Effector CD8-positive, alpha-beta T cell (primary cell): ENCODE measurements at places on chromosomes 7 and 10.

- DNase-seq = no peak
Measured at GRCh38 chr10:78042752-78043104, 9.1 kb downstream of the RPS24 start.

DNA sequence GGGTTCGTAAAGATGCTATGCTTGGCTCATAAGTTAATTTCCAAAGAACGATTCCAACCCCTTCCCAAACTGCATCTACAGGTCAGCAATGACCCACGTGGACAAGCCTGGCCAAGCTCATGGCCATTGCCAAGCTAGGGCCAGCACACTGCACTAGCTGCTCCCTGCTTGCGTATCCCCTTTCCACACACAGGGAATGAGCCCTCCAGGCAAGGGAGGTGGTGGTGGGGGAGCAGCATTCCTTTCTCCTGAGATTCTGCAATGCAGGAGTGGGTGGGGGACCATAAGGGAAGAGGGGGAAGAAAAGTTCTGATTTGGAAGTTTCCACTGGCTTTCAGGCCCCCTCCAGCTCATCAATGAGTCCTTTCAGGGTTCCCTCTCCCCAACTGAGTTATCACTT is 56.0 kb downstream of the SH3PXD2A start:
- no peak for DNase-seq

- no peak for DNase-seq
Measured at GRCh38 chr10:3658766-3659165, 126.2 kb downstream of the KLF6 start.

- DNase-seq = no peak
Measured at GRCh38 chr10:22478555-22479334, 133.4 kb downstream of the SPAG6 start.

DNA sequence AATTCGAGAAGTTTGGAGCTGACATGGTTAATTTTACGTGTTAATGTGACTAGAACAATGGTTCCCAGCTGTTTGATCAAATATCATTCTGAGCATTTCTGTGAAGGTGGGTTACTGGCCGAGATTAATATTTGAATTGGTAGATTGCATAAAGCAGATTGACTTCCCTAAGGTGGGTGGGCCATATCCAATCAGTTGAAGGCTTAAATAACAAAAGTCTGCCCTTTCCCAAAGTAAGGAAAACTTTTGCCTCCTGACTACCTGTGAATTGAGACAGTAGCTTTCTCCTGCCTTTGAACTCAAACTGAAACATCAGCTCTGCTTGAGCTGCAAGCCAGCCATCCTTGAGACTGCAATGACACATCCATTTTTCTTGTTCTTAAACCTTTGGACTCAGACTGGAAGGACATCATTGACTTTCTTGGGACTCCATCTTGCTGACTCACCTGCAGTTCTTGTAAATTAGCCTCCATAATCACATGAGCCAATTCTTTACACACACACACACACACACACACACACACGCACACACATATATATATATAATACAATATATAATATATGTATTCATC is 63.1 kb upstream of the LRRTM3 start:
- DNase-seq = no peak

DNA sequence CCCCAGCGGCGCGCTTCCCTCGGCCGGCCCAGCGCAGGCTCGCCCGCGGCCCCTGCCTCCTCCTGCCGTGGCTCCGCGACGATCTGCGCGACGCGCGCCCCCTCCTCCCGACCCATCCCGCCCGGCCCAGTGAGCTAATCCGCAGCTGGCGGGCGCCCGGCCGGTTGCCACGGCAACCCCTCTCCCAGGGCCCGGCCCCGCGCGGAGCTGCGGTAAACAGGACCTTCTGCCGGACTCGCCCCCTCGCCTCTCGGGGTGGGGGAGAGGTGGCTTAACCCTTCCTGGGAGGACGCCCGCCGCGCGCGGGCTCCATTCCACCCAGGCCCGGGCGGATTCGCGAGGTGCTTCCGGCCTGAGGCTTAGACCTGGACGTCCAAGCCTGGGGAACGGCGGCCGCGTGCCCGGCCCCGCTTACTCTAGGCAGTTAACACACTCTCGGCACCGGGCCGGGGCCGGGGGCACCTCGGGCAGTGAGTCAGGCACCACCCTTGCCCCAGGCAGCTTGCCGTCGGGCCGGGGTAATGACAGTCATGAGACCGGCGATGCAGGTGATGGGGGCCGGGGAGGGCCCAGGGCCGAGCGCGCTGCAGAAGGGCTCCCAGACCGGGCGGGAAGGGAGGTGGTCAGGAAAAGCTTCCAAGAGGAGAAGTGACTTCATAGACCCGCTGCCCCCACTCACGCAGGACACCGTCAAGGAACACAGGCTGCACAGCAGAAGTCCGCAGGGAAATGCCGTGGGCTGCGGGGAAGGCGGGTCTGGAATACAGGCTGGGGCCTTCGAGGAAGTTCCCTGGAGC is at the start of gene DENND2A:
TSS of gene DENND2A (minus strand) at position 87 of the 797 bp plus-strand sequence. CDS start 38,416 bp downstream, outside the sequence.
- DNase-seq = no peak

DNA sequence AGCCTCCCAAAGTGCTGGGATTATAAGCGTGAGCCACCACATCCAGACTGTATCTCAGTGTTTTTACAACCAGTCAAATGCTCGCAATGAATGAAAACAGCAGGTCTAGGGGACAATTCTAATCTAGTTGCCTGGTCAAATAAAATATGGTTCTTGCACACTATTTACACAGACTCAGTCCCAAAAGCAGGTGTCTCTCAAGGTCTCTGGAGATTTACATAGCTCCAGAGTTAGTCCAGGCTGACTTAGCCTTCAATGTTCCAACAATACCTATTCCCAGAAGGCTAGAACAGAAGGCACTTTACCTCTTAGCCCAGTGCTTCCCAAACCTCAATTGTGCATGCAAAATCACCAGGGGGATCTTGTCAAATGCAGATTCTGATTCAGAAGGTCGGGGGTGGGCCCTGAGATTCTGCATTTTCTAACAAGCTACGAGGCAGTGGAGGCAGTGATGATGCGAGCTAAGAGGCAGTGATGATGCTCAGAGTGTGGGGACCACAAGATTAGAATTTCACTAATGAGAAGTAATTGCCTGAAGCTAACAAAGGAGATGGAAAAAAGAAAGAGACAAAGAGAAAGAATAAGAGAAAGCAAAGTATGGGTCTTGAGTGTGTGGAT is 6.4 kb downstream of the KIAA1549 start:
- no peak for DNase-seq

- DNase-seq = no peak
Measured at GRCh38 chr10:86282664-86283465, 83.7 kb downstream of the GRID1 start.

- DNase-seq = no peak
Measured at GRCh38 chr10:125023862-125024496, 82.1 kb downstream of the ZRANB1 start.

DNA sequence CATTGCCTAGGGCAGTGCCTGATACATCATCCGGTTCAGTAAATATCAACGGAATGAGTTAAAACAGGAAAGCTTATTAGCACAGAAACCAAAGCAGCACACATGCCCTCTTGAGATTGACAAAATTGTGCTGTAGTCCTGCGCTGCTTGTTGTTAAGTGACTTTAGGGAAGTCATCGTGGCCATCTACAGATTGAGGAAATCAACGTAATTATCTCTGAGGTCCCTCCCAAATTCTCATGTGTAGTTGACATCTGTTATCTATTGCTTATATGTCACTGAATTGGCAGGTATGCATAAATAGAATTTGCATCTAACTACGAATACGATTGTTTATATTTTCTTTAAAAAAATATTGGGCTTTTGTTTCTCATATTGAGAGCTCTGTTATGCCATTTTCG is 3.5 kb upstream of the GNB2 start:
- no peak for DNase-seq

GRCh38 chr7:117942780-117943179 is 69.5 kb upstream of the CTTNBP2 start:
- no peak for DNase-seq

- no peak for DNase-seq
Measured at GRCh38 chr10:60413306-60414012, 23.8 kb upstream of the ANK3 start.

GRCh38 chr10:65891073-65891981 is 1034.5 kb upstream of the LRRTM3 start:
- DNase-seq = no peak

DNA sequence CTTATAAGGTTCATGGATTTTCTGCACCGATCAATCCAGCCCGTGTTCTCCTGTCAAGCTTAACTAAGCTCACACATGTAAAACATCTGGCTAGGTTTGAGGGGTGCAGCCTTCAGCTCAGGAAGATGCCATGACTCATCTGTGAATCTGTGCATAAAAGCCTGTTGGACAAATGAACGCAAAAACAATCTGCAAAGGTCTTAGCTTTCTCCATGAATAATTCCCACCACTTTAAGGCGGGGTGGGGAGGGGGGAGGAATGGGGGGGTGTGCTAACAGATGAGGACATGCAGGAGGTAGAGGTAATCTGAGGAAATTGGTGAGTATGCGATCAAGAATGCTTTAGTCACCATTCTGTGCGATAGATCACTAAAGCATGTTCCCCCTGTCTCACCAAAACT is 4.8 kb downstream of the DOCK4 start:
- no peak for DNase-seq

- no peak for DNase-seq
Measured at GRCh38 chr10:116836083-116836482, 13.2 kb upstream of the ENO4 start.

- peak; percentile 32 for DNase-seq
Measured at GRCh38 chr10:5888843-5889623, 660 bp downstream of the ANKRD16 start.

- no peak for DNase-seq
Measured at GRCh38 chr7:116679500-116679899, 7.5 kb downstream of the MET start.

GRCh38 chr7:73876973-73877372 is 16.0 kb downstream of the TMEM270 start:
- DNase-seq = no peak

DNA sequence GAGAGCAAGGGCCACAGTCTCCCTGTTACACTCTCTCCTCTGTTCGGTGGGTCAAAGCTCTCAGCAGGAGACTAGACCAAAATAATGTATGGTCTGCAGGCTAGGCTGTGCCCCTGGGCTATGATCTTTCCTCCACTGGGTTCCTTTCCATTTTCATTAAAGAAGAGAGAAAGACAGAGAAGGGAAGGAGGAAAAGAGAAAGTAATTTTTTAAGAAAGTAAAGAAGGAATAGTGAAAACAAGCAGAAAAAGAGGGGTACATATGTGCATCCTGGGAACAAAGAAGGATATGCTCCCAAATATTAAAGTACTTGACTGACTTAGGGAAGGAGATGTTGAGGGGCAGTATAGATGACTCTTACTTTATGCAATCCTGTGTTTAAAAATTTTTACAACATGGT is 33.6 kb upstream of the PIK3AP1 start:
- no peak for DNase-seq

DNA sequence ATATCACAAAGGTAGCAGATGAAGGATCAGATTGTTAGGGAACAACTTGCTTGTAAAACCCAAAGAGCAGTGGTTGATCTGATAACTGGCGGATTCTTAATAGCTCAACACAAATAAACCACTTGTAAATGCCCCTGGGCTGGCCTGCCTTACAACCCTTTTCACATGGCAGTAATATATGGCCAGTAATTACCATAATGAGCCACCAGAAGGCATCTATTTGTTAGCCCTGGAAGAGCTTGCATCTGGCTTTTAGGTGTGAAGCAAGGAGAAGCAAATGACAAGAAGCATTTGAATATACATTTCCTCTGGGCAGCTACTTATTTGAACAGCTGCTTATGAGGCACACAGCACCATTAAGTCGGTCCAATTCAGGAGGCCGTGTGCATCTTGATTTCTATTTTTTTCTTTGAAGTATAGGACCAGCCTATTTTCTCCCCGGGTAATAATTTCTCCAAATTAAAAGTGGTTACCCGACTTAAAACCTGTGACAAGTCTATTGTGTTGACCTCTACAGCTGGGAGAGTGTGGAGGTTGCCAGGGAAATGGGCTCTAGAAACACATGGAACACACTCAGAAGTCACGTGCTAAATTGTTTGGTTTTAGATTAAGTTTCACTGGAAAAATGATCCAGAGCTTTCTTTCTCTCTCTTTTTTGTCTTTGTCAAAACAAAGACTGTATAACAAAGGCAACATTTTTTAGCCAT is 113.4 kb downstream of the SEM1 start:
- no peak for DNase-seq

DNA sequence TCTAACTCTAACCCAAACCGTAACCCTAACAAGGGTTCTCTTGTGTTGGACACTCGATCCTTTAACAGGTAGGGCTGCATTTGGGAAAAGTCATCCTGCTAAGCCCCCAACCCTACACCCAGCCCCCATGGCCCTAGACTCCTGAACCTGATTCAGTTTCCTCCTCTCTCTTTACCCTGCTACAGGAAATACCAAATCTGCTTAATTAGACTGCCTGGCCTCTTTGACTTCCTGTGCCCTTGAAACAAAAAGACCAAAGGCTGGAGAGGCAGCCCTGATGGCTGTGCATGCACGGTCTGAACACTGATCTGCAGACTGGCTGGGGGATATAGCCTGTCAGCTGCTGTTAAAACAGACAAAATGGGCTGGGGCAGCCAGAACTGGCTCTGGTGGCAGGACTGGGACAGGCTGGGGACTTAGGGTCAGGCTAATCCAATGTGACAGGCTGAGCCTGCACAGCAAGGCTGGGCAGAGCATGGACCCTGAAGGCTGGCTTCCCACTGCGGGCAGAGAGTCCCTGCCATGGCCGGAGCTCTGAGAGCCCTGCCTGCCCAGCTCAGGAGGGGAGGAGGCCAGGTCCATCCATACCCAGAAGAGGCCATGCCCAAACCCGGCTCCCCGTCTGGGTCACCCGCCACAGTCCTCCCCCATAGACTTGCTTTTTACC is 51.0 kb upstream of the MSMB start:
- DNase-seq = no peak

DNA sequence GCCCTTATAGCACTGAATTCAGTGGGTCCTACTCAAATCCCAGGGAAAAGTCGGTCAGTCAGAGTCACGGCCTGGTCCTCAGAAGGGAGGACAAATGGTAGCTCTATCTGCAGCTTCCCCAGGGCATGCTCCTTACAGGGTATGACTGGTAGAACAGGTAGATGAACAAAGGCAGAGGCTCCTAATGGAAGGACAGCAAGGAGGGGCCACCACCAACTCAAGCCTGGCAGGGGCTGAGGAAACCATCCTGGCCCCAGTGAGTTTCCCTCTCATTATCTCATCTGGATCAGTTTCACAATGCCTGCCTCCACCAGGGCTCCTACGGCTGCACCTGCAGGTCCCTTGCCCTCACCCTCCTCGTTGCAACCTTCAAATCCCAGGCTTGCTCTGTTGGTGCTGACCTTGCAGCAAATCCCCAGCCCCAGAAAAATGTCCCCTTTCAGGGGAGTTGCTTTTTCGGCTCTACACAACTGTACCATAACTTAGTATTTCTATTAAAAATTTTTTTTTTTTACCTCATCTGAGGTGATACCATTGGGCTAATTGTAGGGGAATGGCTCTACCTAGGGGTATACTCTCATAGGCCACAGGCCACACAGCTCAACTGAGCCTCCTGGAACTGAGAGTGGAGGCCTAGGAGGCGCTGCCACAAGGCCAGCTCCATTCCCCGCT is 2.4 kb upstream of the MYO1G start:
- DNase-seq = no peak

DNA sequence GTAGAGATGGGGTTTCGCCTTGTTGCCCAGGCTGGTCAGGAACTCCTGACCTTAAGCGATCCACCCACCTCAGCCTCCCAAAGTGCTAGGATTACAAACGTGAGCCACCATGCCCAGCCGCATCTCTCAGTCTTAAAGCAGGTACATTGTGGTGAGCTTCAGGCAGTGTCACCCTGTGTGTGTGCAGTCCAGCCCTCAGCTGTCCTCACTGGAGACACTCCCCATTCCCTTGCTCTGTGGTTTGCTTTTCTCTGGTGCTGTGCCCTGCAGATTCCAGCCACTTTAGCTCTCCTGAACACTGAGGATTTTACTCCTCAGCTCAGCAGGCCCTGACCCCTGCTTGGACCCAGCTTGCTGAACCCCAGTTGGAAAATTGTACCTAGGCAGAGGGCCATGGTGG is 6.1 kb downstream of the TRRAP start:
- DNase-seq = no peak
